ENCODE measurements at places on chromosomes 16 and 17.

- no peak for DNase-seq
These were observed 35.3 kb downstream of the SLC39A11 start for GRCh38 chr17:73057196-73057595.

GRCh38 chr16:58197314-58198012 is 443 bp downstream of the CSNK2A2 start:
- DNase-seq = peak; percentile 39

DNA sequence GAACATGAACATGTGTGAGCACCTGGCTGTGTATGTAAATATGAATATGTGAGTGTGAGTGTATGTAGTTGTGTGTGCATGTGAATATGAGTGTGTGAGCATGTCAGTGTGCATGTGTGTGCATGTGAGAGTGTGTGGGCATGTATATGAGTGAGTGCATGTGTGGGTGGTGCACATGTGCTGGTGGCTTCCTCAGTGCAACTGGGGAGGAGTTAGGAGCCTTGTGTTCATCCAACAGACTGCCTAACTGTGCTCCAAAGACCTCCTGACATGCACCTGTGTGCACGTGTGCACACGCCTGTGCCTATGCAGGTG is 1.4 kb downstream of the TMEM235 start:
- DNase-seq = no peak

DNA sequence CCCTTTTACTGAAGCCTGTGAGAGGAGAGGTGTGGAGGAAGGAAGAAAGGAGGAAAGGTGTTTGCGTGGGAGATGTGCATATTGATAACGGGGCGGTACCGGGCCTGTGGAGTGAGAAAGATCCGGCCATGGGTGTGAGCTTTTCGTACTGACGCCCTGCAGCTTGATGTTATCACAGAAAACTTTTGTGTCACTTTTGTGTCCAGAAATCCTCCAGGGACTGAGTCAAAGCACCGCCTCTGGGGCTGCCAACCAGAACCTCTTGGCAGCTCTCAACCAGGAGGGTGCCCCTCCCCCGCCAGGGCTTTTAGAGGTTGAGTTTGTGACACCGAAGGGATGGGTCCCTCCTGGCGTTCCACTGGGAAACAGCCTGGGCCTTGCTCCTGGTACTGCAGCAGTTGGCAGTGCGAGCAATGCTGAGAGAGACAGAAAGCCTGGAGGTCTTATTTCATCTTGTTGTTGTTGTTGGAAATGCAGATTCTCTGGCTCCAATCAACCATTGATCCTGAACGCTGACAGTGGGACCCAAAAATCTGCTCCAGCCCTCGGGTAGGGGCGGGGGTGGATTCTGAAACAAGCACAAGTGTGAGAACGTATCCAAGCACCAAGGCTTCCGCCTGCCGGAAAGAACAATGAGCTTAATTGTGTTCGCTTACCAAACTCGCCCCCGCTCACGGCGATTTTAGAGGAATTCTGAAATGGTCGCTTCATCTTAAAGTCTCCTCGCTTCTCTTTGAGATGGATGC is 65.0 kb downstream of the CRISPLD2 start:
- no peak for DNase-seq

DNA sequence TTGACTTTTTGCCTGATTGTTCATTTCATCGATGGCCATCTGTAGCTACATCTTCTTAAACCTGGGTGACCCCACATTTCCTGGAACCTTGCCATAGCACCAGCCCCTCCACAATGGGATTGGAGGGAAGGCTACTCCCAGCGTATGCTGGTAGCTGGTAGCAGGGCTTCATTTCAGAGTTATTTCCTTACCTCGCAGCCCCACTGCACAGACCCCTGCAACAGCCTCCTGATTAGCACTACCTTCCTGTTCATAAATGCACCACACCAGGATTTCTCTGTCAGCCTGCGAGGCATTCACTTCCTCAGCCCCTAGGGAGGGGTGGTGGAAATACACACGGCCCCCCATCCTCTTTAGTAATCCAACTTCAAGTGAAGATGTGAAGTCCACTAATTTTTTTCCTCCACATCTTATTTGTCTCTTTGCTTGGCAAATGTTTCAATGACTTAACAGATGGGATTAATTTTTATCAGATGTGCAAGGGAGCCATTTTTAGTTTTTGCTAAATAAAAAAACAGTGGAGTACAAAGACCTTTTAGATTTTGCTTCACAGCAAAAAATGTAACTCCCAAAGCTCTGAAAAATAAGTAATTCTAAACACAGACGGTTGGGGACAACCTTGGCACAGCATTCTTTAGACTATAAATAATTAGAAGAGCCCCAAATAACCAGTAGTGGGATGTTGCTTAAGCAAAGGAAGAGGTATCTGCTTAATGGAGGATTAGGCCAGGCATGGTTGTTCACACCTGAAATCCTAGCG is 76.6 kb downstream of the CLEC16A start:
- DNase-seq = no peak

All from germinal center (tissue), 1 donor.